ENCODE measurements at places on chromosomes 5 and 9.

DNA sequence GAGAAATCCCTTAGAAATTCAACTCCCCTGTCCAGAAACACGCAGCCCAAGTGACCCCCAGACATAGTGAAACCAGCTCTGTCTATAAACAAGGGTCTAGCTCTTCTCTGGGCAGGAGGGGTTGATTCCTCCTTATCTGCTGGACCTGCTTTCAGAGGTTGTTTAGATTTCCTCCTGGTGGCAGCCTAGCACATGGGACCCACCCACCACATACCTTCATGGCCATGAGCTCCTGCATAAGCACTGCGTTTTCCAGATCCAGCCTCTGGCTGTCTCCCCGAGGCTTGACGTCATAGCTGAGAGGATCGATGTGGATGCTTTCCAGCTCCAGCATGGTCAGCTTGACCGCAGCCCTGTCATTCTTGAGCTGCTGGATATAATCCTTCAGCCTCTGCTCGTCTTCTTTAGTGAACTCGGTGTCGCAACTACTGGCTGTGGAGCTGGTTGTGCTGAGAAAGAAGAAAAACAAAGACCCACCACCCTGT is 77.0 kb downstream of the DCP2 start:
- DNase-seq, result peak; percentile 52

DNA sequence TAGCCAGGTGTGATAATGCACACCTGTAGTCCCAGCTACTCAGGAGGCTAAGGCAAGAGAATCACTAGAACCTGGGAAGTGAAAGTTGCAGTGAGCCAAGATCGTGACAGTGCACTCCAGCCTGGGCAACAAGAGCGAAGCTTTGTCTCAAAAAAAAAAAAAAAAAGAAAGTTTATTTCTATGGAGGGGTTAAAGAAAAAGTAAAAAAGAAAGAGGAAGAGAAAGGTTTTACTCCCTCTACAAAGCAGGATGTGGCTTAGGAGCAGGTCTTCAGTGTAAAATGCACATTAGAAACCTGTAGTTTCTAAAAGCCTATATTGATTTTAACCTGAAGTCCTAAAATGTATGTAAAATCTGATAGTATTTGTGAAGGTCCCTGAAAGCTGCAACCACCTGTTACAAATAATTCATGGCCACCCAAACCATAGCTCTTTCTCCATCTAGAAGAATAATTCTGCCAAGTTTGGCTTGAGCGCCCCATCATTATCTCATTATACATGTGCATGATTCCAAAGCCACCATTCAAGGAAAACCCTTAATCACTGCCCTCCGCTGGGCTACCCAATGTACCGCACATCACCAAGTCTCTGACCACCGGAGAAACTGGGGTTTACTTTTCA is 3.4 kb downstream of the FNBP1 start:
- peak; percentile 19 for DNase-seq

DNA sequence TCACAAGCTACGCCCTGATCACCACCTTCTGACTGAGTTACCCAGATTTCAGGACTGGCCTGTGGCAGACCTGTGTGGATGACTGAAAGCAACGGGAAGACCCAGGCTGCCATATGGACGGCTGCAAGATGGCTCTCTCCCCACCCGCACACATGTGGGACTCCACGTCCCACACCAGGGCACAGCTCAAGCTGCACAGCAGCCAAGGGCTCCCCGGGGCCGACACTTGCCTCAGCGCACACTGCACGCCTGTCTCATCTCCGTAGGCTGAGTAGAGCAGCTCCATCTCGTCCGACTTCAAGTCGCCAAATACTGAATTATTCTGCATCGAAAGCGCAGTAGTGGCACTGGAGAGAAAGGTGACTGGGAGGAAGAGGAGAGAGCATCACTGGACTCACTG is 14.5 kb downstream of the BRD9 start:
- DNase-seq, result no peak

DNA sequence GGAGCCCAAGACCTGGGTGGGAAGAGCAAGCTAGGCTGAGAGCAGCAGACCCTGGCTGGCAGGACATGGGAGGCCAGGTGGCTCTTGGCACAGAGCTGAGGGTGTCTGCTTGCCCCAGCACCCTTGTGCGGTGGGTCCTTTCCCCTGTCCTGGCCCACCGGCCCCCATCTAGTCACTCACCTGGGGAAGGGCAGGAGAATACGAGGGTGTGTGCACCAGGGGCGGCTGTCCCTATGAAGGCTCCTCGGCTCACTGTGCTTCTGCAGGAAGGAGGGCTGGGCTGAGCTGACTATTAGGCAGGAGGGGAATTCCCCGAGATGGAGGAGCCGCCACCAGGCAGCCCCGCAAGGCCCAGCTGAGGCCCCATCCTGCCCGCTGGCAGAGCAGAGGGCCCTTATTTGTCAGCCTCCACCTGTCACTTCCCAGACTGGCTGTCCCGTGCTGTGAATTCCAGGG is 6.1 kb upstream of the TNIP1 start:
- DNase-seq, result no peak

GRCh38 chr9:20309124-20309523 is 313.2 kb downstream of the MLLT3 start:
- no peak for DNase-seq

GRCh38 chr5:92775711-92776615 is 805.1 kb downstream of the NR2F1-AS1 start:
- peak; percentile 49 for DNase-seq

GRCh38 chr5:14946815-14947620 is 75.4 kb upstream of the ANKH start:
- peak; percentile 4 for DNase-seq

- DNase-seq, result peak; percentile 3
Measured at GRCh38 chr5:166165596-166165995, 2125.8 kb upstream of the WWC1 start.

DNA sequence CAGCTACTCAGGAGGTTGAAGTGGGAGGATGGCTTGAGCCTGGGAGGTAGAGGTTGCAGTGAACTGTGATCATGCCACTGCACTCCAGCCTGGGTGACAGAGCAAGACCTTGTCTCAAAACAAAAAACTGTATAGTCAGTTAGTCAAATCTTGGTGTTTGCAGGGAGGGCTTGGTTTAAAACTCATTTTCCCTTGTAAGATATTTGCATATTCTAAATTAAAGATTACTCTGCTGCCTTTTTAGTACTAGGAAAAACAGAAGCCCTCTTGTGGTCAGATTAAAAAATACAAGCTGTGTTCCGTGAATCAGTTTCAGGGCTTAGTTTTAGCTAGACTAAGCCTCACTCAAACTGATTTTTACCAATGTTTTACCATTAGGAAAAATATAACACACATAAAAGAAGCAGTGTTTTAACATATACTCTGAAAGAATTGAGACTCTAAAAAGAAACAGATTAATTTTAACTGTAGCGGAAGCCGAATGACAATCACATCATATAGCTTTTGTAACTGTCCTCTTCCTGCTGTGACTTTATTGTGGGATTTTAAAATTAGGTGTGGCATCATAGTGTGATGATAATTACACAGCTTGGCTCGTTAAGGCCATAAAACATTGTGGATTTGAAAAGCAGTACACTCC is 84.9 kb upstream of the BASP1 start:
- DNase-seq, result peak; percentile 46

- no peak for DNase-seq
Measured at GRCh38 chr5:52743529-52743928, 44.2 kb upstream of the ITGA1 start.

DNA sequence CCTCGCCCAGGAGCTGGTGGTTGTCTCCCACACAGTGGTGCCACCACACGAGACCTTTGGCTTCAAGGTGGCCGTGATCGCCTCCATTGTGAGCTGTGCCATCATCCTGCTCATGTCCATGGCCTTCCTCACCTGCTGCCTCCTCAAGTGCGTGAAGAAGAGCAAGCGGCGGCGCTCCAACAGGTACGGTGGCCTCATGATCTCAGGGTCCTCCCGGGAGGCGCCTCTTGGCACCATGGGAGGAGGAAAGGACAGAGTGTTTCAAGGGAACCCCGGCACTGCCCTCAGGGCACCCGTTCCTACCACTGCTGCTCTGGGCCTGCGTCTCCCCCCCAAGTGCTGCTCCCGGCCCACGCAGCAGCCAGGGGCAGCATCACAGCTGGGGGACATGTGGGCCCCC is 18.2 kb upstream of the CARD19 start:
- no peak for DNase-seq

DNA sequence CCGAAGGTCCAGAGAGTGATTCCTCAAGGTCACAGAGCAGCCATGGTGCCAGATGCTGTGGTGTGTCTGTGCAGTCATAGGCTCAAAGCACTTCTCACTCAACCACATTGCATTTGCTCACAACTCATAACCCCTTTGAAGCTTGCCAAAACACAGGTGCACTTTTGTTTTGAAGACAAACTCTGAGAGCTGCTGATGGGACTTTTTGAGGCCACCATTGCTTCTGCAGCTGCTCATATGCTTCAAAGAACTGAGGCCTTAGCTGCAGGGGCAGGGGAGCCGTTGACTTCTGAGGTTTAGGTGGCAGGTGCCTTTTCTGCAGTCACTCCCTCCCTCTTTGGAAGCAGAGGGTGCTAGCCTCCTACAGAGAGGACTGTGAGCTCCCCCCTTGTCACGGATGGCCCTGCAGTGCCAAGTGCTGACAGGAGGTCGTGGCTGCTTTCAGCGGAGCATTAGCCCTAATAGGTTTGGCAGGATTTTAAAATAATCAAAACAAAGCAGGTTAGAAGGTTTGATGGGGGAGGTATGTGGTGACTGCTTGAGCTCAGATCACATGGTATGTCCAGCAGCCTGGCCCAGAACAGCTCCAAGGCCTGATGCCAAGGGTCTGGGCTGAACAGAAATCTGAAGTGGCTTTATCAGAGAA is 232.1 kb downstream of the MAN2A1 start:
- no peak for DNase-seq

GRCh38 chr5:999032-999501 is 9.5 kb upstream of the NKD2 start:
- DNase-seq, result no peak

GRCh38 chr9:70080481-70081119 is 37.0 kb downstream of the MAMDC2 start:
- peak; percentile 29 for DNase-seq

GRCh38 chr9:82052081-82052480 is 63.5 kb downstream of the SPATA31D1 start:
- DNase-seq, result no peak

- peak; percentile 28 for DNase-seq
Measured at GRCh38 chr5:137072361-137073115, 426.6 kb downstream of the SPOCK1 start.

DNA sequence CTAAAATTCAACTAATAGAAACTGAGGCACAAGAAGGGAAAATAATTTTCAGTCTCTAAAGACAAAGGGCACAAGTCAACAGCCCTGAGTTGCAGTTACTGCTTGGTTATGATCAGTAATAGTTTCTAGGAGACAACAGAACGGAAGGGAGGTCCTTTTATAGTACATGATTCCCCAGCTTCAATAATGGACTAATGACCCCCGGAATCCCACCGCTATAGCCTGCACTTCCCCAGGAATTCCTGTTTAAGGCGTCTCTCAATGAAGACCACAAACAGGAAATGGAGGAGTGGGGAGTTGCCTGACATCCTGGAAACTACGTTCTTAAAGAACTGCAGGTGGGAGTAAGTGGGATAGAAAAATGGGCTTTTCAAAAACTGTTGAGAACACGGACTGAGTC is 60.6 kb downstream of the DIAPH1 start:
- DNase-seq, result peak; percentile 18

All from fibroblast of skin of right biceps (primary cell).